ENCODE measurements at places on chromosomes 1 and 21.

GRCh38 chr21:43645136-43645891 lies 14.0 kb downstream of the HSF2BP start:
- DNase-seq: peak; percentile 73

- no peak for DNase-seq
Measured at GRCh38 chr1:93675931-93676330, 5.7 kb downstream of the BCAR3 start.

DNA sequence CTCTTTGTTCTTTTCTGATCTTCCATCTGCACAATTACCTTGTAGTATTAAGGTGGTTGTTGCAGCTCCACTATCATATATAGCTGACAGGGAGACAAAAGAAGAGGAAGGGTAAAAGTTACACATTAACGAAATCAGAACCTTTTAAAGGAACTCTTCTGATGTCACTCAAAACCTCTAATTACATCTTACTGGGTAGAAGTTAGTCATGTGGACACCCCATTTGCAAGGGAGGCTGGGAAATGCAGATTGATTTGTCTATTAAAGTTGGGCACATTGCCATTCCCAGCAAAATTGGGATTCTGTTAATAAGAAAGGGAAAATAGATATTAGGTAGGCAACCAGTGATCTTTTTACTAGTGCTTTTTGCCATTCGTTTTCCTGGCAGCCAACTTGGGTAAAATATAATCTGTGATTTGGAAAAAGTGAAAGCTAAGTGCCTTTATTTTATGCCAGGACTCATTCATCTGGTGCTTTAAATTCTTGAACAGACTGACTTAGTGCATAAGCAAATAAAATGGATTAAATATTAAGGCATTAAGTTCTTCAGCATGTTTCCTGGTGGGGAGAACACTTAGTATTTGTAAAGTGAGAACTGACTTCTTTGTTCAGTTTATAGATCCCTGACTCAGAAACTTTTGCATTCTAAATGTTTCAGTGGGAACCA lies 71.3 kb downstream of the DNM3 start:
- DNase-seq: no peak

GRCh38 chr1:150225546-150225945 lies 10.4 kb downstream of the ANP32E start:
- no peak for DNase-seq

DNA sequence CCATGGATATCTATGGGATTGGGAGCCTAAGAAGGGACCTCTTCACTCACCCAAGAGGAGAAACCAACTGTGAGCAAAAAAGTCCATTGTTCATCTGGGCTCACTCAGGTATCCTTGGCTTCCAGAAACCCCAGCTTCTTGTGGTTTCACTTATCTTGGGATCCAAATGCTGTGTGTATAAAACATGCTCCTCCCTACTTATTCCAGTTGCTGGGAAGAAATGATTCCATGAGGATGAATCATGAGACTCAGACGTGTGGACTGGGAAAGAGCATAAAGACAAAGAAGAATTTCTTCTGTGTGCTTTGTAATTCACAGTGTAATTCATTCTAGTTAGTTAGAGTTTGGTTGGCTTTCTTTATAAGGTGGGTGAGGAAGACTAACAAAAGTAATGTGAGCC lies 283.7 kb downstream of the ZNF648 start:
- DNase-seq: no peak

DNA sequence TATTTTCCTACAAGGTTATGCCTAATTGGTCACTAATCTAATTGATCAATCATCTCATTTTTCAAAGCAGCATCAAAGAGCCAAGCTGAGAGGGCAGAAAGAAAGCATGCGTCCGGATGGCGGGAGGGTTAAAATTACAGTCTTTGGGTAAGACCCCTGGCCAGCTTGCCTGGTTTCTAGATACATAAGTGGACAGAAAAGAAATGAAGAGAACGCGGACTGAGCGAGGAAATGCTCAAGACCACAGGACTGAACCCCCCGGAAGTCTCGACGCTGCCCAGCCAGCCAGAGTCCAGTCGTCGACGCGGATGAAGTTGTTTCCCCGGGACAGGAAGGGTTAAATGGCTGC lies 297.2 kb downstream of the OMA1 start:
- DNase-seq: no peak

DNA sequence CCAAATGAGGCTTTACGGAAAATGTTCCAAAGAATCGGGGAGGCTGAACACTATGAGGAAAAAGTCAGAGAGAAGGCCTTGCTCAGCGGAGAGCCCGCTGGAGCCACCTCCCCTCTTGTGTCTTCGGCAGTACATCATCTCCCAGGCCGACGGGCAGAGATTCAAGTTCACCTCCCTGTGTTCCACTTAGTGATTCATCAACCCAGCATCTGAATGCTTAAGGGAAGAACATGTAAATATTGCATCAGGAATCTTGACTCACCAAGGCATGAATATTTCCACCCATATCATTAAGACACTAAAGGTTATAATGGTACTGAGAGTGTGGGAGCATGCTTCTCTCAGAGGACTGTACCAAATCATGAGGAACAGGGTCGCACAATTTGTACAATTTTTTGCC lies 172.5 kb downstream of the ST6GALNAC5 start:
- no peak for DNase-seq

DNA sequence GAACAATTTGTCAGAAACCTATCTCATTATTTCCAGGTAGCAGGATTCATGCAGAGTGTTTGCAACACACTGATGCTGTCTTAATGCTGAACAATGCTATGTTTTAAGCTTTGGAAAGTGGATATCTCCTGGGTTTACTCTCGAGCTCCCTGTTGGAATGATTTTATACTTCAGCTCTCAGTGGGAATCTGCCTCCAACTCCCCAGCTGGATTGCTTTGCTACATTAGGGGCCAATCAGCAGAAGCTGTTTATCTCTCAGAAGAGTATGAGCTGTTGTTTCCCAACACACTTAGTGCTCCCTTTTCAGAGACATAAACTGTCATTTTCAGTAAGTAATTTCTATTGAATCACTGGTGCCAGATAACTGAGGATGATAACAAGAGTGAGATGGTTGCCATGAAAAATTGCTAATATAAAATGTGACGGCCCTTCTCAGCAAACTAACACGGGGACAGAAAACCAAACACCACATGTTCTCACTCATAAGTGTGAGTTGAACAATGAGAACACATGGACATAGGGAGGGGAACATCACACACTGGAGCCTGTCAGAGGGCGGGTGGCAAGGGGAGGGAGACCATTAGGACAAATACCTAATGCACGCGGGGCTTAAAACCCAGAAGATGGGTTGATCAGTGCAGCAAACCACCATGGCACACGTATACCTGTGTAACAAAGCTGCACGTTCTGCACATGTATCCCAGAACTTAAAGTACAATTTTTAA lies 265.9 kb upstream of the RUNX1 start:
- DNase-seq: no peak

DNA sequence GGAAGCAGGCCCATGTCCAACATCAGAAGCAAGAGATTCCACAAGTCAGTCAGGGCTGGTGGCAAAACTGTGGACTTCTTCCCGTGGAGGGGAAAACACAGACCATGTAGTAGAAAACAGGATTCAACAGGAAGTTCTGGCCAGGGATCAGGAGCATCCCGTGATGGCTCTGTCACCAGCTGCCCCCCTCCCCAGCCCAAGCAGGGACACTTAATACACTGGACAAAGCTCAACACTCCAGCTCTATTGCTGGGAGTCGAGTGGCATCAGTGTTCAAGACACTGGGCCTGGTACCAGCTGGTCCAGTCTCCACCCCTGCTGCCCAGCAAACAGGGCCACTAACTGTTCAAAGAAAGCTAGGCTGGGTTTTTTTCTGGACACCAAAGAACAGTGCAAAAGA lies 3.7 kb downstream of the SLC45A3 start:
- no peak for DNase-seq

DNA sequence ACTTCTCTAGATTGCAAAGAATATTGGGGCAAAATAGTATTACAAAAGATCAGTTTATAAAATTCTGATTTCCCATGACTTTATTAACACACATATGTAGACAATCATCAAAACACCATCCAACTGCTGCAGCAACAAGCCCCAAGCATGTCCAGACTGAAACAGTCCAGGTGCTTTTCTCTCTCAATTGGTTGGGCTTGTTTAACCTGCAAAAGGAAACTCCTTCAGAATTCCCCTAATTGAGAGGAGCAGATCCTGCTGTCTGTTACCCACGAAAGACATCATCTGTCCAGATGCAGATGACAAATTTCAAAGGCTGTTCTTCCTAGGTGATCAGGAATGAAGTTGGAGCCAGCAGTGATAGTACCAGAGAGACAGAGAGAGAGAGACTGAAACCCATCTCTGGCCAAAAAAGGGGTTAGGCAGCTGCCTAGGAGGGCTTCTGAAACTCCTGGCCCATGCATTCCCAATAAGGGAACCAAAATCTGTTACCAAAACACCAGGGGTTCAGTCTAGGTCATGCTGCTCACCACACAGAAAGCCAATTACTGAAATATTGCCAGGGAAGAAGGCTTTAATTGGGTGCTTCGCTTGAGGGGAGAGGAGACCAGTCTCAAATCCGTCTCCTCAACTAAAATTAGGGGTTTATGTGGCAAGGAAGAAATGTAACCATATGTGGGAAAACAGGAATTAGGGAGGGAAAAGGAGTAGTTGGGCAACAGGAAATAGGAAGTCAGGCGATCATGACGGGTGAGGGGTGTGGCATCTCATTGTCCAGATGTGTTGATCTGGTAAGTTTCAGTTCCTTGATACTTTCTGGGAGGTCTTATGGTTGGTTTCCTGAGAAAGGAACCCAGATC lies 34.7 kb upstream of the RGL1 start:
- peak; percentile 84 for DNase-seq

DNA sequence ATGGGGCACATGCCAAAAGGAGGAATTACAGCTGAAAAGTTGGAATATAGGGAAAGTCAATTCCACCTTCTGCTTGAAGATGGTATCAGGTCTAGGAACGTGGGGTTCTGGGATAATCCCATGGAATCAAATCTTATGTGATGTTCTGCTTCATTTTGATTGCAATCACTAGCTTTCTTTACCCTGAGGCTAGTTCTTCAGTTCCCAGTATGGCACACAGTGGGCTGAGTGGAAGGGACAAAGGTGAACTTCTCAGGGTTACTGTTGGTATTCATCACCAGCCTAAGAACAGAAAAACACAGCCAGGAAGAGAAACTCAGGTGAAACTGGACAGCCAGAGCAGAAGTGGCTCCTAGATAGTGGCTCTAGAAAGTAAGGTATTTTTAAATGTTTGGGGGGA lies 117.8 kb downstream of the TNFSF18 start:
- no peak for DNase-seq

DNA sequence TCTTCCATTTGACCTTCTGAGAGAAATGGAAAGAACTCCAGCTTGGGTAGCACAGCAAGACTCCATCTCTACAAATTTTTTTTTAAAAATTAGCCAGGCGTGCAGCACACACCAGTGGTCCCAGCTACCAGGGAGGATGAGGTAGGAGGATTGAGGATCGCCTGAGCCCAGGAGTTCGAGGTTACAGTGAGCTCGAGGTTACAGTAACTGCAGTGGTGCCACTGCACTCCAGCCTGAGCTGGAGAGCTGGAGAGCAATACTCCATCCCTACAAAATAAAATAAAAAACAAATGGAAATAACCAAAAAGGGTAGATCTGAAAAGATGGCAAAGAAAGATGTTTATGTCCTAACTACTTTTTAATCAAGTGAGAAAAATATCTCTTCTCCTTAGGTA lies 14.5 kb downstream of the POGZ start:
- no peak for DNase-seq

GRCh38 chr1:6141592-6141991 lies 38.5 kb downstream of the CHD5 start:
- peak; percentile 84 for DNase-seq

- no peak for DNase-seq
Measured at GRCh38 chr1:177044390-177044789, 120.1 kb downstream of the ASTN1 start.

DNA sequence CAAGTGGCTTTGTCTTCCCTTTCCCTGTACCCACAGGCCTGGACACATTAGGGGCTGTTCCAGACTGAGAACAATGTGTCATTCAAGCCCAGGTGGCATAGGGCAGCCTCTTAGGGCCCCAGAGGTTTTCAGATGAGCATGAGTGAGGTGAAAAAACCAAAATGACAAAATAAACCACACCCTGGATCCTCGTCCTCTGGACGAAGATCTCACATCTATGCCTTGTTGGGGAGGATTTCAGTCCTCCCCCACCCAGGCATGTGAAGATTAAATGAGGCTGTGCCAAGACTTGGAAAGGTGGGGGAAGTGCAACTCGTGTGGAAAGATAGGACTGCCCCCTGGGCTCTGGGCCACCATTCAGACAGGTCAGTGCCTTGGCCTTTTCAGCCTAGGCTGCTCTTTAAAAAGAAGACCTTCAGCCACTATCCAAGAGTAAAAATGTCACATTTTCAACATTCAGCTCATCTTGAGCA lies 32.8 kb upstream of the IL19 start:
- DNase-seq: no peak

DNA sequence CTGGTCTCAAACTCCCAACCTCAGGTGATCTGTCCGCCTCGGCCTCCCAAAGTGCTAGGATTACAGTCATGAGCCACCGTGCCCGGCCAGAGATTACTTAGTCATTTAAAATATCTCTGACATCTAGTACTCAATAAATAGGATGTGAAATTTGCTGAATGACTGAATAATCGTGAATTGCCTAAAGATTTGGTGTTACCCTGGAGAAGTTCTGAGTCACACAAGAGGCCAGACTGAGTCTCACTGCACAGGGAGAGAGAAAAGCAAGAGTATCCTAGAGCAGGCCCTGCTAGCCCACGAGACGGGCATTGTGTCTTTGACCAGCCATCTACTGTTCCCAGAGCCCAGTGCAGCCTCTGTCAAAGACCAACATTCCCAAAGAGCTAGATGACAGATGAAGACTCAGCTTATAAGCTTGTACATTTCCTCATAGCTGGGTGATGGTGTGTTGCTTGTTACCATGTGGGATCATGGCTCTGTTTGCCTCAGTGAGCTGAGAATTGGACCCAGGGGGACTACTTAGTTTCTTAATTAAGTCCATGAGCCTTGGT lies 5.6 kb upstream of the EIF4G3 start:
- no peak for DNase-seq

GRCh38 chr1:172341697-172342096 lies 78.8 kb upstream of the C1orf105 start:
- DNase-seq: no peak

DNA sequence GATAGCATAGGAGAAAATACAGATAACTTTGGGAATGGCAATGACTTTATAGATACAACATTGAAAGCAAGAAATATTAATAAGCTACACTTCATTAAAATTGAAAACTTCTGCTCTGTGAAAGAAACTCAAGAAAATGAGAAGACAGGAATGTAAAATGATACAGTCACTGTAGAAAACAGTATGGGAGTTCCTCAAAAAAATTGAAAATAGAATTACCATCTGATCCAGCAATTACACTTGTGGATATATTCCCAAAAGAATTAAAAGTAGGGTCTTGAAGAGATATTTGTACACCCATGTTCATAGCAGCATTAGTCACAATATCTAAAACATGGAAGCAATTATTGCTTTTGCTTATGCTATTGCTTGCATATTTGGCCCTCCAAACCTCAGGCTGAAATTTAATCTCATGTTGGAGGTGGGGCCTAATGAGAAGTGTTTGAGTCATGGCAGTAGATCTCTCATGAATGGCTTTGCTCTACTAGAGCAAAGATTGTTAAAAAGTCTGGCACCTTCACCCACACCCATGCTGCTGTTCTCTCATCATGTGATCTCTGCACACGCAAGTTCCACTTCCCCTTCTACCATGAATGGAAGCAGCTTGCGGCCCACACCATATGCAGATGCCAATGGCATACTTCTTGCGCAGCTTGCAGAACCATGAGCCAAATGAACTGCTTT lies 15.3 kb upstream of the AHCYL1 start:
- DNase-seq: peak; percentile 9

All from RPMI8226 (cell line).